Fibroblast of skin of back (primary cell): ENCODE measurements at places on chromosomes 1 and 21.

- DNase-seq: no peak
Observed at GRCh38 chr1:244041466-244042120, 9.5 kb upstream of the ZBTB18 start.

DNA sequence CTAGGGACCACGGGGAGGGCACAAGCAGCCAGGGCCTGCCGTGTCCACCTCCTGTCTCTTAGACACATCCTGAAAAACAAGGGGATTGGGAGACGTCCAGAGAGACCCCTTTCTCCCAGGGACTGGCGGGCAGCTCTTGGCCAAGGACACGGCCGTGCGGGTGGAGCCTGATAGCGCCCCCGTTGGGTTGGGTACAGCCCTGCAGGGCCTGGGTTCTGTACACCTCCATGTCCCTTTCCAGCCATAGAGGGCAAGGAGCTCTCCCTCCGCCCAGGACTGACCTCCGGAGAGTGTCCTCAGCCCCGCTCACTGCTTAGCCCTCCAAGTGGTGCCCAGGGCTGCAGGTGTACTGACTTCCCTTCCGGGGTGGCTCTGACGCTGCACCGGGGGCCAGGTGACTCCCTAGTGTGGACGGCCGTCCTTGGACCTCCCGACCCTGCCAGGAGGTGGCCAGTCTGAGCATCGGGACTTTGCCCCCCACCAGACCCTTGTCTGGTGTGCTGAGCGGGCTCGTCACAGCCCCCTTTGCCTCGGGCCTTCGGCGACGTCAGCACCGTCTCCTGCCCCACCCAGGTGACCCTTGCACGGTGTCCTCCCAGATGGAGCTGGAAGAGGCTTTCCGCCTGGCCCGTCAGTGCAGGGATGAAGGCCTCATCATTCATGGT is 5.8 kb downstream of the PRKCZ start:
- DNase-seq: no peak

DNA sequence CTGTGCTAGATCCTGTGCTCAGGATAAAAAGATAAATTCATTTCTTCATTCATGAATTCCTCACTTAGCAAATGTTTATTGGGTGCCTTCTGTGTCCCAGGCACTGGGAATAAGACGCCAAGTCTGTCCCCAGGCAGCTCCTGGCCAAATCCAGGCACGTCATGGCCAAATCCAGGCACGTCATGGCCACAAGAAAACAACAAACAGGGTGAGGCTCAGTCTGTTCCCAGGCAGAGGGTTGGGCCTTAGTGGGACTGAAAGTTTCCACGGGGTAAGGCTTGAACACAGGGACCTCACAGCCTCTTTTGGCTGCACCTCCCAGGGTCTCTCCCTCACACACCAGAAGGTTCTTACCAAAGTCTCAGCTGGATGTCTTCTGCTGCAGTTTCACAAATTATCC is 95.7 kb downstream of the PAX7 start:
- no peak for DNase-seq

GRCh38 chr1:28456078-28456477 is 49.8 kb upstream of the RCC1 start:
- DNase-seq: peak; percentile 90

GRCh38 chr1:21669258-21670058 is at the start of gene RAP1GAP:
Gene RAP1GAP (minus strand): TSS chr1:21669357. CDS start chr1:21620032, 49,325 bp downstream.
- DNase-seq: no peak
